Omental fat pad (tissue), 4 donors: ENCODE measurements at places on chromosomes 13 and 19.

- DNase-seq, result no peak
Measured at GRCh38 chr13:112213467-112214255, 146.7 kb downstream of the SOX1 start.

GRCh38 chr13:75217949-75218348, 264.0 kb downstream of the TBC1D4 start:
- DNase-seq, result no peak

DNA sequence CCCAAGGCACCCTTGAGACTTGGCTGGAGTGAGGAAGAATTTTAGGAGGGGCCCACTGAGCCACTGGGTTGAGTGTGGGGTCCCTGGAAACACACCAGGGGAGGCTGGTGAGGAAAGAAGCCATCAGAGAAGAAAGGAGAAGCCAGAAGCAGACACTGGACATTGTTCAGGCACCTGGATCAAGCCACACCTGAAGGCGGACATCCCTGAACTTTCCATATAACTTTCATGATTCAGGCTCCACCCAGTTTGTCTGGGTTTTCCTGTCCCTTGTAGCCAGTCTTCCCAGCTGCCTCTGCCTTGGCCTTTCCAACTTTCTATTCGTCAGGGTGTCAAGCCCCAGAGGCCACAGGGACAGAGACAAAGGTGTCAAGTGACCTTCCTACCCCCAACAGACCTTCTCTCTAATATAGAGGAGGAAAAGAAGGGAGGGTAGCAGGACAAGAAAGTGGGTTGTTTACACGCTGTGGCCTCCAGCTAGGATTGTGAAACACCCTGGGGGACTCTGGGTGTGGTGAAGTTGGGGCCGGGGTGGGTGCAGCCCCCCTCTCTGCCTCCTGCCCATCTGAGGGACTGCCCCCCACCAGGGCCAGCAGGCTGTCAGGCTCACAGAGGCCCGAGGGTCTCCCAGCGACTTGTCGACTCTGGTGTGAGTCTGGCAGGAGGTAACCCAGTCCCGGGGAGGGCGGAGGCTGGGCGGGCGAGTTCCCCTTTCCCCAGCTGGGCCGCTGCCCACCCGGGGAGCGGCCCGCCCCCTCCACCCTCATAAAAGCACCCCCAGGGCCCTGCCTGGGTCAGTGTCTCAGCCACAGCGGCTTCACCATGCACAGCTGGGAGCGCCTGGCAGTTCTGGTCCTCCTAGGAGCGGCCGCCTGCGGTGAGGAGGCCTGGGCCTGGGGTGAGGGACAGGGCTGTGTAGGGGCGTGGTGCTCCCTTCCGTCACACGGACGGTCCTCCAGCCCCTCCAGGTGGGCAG, at the start of gene CFD:
Gene CFD (plus strand): TSS at position 797 of the 976 bp plus-strand sequence. CDS start 26 bp downstream, at position 823.
- DNase-seq, result no peak

GRCh38 chr13:36000028-36000427, 131.2 kb downstream of the DCLK1 start:
- no peak for DNase-seq

GRCh38 chr19:45508861-45509691, 1.8 kb downstream of the VASP start:
- DNase-seq, result peak; percentile 54

GRCh38 chr19:48578891-48579290, 26.9 kb downstream of the SULT2B1 start:
- DNase-seq, result no peak

- DNase-seq, result no peak
Measured at GRCh38 chr13:26921918-26922317, 161.3 kb upstream of the GPR12 start.

GRCh38 chr19:3543150-3544057, 4.4 kb downstream of the TEKTIP1 start:
- DNase-seq, result no peak

- DNase-seq, result no peak
Measured at GRCh38 chr19:18674616-18675015, 8.9 kb upstream of the CRTC1 start.
